ENCODE measurements at places on chromosomes 6 and 20. TPM values are rescaled to one million over a fixed set of nuclear protein-coding genes. Genes with fewer than 3 reads are reported as not detected.

- DNase-seq, result peak; percentile 89
Measured at GRCh38 chr6:75098709-75099108, 107.1 kb downstream of the COL12A1 start.

DNA sequence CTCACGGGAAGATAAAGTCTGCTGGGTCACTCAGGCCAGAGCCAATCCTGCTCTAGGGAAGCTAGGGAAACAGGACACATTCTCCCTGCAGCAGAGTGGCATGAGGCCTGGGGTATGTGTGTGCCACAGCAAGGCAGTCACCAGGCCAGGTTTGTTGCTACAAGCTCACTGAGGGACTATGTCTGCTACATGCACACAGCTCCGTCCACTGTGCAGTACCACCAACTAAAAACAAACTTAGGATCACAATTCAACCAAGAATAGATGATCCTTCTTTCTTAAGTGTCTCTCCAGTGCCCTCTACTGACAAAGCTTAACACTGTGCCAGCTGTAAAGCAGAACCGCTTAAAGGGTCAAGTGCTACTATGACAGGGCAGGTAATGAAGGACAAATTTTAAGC is 192.5 kb downstream of the PTPRK start:
- DNase-seq, result peak; percentile 4

DNA sequence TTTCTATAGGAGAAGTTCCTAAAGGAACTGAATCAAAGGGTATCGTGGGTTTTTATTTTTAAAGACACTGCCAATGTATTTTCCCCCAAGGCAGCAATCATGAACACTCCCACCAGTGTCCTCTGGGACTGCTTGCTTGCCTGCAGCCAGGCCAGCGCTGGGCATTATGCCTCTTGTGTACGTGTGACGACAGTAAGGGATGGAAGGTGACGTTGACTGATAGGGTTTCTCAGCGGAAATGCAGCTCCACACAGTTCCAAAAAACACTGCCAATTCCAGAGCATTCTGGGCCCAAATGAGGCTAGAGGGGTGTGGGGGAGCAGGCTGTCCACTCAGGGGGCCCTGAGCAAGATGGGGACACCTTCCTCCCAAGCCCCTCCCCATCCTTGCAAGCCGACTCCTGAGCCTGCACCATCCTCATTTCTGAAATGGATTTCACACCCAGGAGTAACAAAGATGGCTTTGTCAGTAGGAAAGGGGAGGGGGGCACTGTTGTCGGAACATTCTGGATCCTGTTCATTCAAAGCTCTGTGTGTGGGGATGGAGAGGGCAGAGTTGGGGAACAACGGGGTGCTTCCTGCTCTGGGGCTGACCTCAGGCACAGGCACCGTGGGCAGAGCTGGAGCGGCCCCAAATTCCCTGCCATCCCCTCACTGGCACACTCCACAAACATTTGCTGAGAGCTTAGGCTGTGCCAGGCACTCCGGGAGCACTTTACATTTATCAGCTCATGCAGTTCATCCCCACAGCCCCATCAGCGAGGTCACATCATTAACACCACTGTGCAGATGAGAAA is 20.0 kb downstream of the PREX1 start:
- no peak for DNase-seq

- no peak for DNase-seq
Measured at GRCh38 chr20:25051386-25052155, 6.4 kb downstream of the ACSS1 start.

- no peak for DNase-seq
Measured at GRCh38 chr6:115271434-115271833, 789.3 kb downstream of the FRK start.

GRCh38 chr20:53077373-53078205 is 105.4 kb downstream of the TSHZ2 start:
- no peak for DNase-seq

DNA sequence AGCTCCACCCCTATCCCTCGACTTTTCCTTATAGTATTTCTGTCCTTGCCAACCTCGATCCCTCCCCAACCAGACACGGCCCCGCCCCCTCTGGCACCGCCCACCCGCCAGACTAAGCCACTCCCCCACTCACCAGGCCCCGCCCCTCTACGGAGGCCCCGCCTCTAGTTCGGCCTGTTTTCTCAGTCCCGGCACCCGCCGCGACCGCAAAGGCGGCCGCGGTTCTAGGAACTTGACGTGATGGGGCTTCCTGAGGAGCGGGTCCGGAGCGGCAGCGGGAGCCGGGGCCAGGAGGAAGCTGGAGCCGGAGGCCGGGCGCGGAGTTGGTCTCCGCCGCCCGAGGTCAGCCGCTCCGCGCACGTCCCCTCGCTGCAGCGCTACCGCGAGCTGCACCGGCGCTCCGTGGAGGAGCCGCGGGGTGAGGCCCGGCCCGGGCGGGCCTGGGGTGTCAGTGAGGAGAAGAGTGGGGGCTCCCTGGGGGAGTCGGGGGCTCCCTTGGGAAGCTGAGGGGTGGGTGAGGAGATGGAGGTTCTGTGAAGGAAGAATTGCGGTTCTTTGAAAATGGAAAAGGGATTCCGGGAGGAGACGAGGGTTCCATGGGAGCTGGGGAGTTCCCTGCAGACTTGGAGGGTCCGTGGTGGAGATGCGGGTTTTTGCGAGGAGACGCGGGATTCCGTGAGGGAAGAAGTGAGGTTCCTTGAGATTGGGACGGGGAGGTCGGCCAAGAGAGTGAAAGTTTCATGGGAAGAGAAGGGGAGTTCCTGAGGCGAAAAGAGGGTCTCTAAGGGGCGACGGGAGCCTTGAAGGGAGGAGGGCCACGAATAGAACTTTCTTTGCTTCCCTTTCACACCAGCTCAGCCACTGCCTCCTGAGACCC is at the start of gene ACSS2:
Gene ACSS2 (plus strand): TSS at position 207 of the 877 bp plus-strand sequence. CDS start 34 bp downstream, at position 241.
- DNase-seq, result no peak

DNA sequence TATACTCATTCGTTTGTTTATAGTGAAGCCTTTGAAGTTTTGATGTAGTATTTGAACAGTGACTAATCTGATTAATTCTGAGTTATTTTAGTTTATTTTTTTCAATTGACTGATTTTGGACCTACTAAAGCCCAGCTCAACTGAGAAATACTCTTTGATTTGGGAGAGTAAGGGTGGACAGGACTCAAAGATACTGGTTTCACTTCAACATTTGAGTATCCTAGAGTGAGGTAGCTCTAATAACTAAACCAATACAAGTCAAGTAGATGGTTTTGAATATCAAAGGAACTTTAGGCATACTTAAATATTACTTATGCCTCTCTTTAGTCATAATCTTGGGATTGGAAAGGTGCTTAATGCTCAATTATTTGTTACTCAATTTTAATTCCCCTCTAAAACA is 65.6 kb downstream of the ZNF292 start:
- DNase-seq, result no peak

GRCh38 chr20:57779401-57780003 is 69.7 kb upstream of the PMEPA1 start:
- DNase-seq, result no peak

GRCh38 chr6:122352981-122353664 is 46.3 kb upstream of the HSF2 start:
- no peak for DNase-seq

DNA sequence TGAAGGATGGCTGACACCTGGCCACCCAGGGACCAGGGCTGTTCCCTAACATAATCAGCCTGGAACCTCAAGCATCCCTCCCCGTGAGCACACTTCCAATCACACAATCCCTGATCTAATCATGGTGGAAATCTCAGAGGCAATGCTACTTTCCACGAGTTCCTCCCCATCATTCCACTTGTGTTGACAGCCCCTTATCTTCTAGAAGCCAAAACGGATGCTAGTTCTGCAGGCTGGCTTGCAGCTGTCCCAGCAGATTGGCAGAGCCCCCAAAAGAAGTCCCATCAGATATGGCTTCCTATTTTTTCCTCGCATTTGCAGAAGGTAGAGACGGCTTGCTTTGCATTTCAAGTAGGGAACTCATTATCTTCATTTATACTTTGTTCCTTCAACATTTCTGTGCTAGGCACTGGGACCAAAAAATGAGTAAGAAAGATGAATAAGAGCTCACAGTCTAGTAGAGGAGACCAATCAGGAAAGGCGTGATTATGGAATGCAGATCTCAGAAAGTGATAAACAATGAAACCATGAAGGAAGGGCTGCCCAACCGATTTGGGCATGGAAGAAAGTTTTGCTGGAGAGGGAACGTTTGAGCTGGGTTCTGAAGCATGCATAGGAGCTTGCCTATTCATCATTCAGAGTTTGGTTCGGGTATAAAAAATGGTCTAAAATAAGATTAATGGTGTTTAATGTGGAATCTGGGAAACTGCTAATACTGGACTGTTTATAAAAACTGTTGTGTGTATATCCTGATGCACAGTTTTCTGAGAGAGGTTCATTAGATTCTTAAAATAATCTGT is 44.6 kb upstream of the TBC1D7 start:
- no peak for DNase-seq

- DNase-seq, result no peak
Measured at GRCh38 chr6:116459927-116460326, 1.2 kb upstream of the CALHM6 start.

DNA sequence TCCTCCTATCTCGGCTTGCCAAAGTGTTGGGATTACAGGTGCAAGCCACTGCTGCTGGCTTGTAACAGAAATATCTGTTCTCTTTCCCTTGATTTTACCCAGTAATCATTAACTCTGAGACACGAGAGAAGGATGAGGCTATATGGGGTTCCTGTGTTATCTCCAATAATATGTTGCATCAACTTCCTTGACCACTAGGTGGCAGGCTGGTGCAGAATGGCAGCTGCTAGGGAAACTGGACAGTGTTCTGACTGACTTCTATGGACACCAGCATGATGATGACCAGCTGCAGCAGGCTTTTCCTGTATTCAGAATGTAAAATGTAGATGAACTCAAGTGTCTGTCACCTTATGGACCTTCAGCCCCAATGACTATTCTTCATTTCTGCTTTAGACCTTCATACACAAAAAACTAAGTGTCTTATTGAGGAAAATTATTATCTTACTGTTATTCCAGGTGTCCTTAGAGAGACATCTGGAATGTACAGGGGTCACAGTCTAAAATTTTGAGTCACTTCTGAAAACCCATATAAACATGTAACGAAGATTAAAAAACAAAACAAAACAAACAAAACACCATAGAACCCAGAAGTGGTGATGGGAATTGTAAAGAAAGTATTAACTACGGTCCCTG is 20.4 kb upstream of the CD109 start:
- DNase-seq, result peak; percentile 55

GRCh38 chr6:25389471-25389870 is 110.3 kb downstream of the CARMIL1 start:
- DNase-seq, result no peak

- no peak for DNase-seq
Measured at GRCh38 chr6:28251661-28252008, 434 bp downstream of the ZKSCAN4 start.

DNA sequence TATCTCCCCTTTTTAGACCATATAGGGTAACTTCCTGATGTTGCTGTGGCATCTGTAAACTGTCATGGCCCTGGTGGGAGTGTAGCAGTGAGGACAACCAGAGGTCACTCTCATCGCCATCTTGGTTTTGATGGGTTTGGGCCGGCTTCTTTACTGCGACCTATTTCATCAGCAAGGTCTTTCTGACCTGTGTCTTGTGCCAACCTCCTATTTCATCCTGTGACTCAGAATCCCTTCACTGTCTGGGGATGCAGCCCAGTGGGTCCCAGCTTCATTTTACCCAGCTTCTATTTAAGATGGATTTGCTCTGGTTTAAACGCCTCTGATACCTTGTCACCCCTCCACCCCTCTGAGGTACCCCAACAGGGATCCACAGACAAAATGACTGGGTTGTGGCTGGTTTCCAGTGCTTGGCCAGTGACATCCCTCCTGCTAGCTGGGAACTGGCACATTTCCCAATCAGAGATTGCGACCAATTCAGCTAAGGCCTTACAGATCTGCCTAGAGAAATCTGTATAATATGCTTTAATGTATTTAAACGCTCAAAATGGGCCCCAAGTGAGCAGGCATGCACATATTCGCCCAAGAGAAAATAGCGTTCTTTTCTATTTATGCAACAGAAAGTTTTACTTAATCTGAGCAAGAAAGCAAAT is 315.6 kb upstream of the QKI start:
- no peak for DNase-seq

DNA sequence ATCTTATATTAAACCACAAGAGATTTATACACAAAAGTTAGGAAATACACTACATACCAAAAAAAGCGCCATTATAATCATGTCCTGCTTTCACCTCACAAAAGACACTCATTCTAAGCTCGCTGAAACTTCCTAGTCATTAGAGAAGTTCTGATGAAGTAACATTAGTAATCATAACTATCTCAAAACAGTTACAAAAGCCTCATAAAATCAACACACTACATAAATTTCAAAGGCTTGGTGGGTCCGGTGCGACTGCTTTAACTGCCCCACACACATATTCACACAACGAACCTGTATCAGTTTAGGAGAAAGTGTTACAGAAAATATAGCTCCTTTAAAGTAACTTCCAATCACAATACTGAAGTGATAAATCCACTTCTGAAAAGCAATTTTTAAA is 1.9 kb downstream of the PHIP start:
- no peak for DNase-seq

GRCh38 chr6:163748036-163748435 is 333.5 kb downstream of the QKI start:
- DNase-seq, result no peak

DNA sequence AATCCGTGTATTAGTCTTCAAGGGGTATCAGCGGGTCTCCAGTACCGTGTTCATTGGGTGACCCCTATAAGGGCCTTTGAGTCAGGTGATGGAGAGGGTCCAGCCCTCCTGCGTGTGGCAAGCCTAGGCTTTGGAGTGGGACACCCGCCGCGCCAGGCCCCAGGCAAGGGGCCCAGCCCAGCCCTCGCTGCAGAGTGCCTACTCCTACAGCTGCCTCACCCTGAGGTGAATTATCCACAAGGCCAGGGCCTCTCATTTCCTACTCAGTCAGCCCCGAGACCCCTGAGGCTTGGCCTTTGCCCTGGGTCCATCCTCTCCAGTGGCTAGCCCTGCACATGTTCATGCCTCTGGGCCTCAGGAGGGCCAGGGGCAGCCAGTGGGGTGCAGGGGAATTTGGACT is 45.1 kb downstream of the TMEM242 start:
- no peak for DNase-seq

- no peak for DNase-seq
Measured at GRCh38 chr20:20624914-20625313, 87.5 kb downstream of the RALGAPA2 start.

- DNase-seq, result no peak
Measured at GRCh38 chr20:32368925-32369324, 10.8 kb downstream of the ASXL1 start.

The PPP1R14C gene
- total RNA-seq, result not detected

The BMP6 gene
- total RNA-seq, result 2.8 TPM

The GRIK2 gene
- 2.9 TPM for total RNA-seq

The SLC22A23 gene
- 1.9 TPM for total RNA-seq

The CALHM4 gene
- total RNA-seq, result 0.39 TPM

The AKAP12 gene
- total RNA-seq, result 6.5 TPM

The TULP1 gene
- total RNA-seq, result not detected

The PRR18 gene
- not detected for total RNA-seq

The GNAS-AS1 gene
- total RNA-seq, result 1.5 TPM

The IL17A gene
- total RNA-seq, result not detected

The RHAG gene
- not detected for total RNA-seq

The LAMA2 gene
- 9.7 TPM for total RNA-seq

The TRMT11 gene
- total RNA-seq, result 19.1 TPM
